Activated naive CD4-positive, alpha-beta T cell treated with anti-CD3 and anti-CD28 coated beads for 36 hours (primary cell): ENCODE measurements at places on chromosomes 5 and 9.

GRCh38 chr5:95907740-95908706 lies 53.6 kb downstream of the ELL2 start:
- no peak for DNase-seq

- DNase-seq = no peak
These were observed 179.2 kb downstream of the RFK start for GRCh38 chr9:76215066-76215465.

- DNase-seq = no peak
These were observed at the start of gene IRX1 for GRCh38 chr5:3595006-3595961. Gene IRX1 (plus strand): TSS chr5:3595832. CDS start chr5:3596106, 274 bp downstream.

DNA sequence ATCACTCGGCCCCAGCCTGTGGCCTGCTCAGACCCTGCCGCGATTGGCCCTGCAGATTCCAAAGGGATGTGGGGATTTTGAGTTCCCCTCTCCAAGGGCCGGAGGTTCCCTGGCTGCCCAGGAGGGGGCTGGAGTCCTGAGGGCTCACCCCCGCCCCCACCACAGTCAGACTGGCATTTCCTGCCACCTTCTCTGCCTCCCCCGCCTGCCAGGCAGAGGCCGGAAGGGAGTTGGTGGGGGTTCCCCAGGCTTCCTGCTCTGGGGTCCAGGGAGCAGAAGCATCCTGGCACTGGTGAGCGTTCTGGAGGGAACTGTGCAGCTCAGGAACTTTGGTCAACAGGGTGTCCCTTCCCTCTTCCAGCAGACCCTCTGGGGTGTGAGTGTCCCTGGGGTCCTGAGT lies 70.6 kb downstream of the RXRA start:
- peak; percentile 87 for DNase-seq

GRCh38 chr5:123036391-123037103 lies at the start of gene PPIC:
Gene PPIC (minus strand): TSS chr5:123036725. CDS start chr5:123036625, 100 bp downstream.
- DNase-seq = peak; percentile 24

DNA sequence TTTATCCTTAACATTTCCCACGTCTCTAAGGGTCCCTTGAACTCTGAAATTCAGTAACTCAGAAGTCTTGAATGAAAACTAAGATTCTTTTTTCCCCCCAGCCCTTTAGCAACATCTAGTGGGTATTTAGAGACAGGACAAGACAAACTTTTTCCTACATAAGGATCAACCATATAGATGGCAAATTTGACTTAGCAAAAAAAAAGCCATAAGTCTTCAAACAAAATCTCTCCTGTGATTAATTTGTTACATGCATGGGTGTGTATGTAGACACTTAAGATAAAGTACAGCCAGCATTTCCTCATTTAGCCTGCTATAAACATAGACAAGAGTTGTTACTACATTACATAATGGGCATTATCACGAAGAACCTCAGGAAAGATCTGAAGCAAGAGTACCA lies 29.1 kb upstream of the ANKRD31 start:
- DNase-seq = no peak

DNA sequence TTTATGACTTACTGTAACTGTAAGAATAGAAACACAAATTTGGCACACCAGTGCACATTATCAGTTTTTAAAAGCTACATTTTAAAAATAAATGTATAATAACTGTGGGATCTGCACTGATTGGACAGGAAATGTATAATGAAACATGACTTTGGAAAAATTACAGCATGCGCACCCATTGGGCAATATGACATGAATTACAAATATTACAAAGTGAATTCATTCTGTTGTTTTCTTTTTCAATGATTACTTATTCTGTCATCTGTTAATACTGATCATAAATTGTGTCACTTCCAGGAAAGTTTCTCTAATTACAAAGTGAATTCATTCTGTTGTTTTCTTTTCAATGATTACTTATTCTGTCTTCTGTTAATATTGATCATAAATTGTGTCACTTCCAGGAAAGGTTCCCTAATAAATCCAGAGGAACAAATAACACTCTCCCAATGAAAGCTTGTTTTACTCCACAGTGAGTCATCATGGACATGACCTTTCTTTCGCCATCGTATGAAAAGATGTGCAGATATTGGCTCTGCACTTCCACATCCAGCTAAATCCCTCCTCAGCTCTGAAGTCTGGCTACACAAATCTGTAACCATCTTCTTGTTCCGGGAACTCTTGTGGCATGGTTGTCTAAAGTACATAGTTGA lies 297.0 kb upstream of the HAPLN1 start:
- no peak for DNase-seq

- peak; percentile 14 for DNase-seq
These were observed 169.0 kb downstream of the DOCK2 start for GRCh38 chr5:169805937-169806700.

DNA sequence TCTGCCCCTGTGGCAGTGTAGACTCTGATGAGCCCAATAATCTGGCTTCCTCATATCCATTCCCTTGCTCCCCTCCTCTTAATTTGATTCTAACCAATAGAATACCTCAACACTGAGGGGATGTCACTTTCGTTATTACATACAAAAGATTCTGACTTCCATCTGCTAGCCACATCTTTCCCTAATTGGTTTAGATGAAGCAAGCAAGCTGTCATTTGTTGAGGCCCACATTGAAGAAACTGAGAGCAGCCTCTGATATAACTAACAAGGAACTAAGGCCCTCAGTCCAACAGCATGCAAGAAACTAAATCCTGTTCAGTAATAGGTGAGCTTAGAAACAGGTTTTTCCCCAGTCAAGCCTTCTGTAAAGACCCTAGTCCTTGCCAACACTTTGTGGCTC lies 5.8 kb downstream of the ADAMTS6 start:
- DNase-seq = no peak
